NB4 (cell line): ENCODE measurements at places on chromosomes 3 and 15.

- no peak for DNase-seq
These were observed 335.8 kb upstream of the GOLIM4 start for GRCh38 chr3:168431491-168431890.

DNA sequence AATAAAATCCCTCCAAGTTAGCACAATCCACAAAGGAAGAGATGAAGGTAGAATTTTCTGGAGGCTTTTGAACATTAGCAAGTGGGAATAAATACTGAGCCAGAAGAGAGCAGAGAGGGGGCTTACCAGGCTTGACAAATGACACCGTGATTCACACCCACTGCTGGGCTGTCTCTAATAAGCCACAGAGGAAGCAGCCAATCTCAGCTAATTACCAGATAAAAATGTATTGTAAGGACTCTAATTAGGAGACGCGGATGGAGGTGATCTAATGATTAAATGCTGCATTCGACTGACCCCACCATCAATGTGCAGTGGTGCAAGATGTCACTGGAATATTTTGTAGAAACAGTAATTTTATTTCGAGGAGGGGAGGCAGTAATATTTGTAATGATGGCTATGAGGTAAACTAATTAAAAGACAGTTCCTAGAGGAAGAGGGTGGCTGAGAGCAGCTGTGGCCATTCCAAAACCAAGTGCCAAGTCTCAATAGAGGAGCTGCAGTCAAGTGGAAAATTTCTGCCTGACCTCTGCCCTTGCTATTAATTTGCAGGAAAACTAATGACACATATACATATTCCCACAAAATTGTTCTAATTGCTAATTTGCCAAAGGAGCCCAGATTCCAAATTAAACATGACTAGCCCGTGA lies 602.2 kb downstream of the FOXP1 start:
- DNase-seq, result no peak

DNA sequence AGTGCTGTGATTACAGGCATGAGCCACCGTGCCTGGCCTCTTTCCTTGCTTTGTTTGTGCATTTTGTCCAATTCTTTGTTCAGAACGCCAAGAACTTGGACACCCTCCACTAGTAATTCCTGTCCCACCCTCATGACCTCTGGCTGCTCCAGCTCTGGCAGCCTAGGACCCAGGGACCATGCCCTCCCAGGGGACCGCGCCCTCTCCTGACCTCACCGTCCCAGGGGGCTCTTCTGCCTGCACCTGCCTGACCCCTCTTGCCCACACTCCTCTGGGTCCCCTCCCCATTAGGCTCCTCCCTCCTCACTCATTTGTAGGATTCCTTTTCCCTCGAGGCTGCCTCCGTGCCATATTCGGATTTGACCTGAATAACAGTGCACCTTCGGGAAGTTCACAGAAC lies 41.1 kb downstream of the FSD2 start:
- DNase-seq, result no peak

- DNase-seq, result no peak
These were observed 91.0 kb downstream of the TPRG1 start for GRCh38 chr3:189262746-189263145.

DNA sequence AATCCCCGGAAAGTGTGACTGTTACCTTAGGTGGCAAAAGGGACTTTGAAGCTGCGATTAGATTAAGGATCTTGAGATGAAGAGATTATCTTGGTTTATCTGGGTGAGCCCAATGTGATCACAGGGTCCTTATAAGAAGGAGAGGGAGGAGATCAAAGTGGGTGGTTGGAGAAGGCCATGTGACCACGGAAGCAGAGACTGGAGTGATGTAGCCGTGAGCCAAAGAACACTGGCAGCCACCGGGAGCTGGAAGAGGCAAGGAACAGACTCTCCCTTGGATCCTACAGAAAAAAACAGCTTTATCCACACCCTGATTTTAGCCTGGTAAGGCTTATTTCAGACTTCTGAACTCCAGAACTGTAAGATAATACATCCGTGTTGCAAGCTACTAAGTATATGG lies 29.9 kb downstream of the CRABP1 start:
- no peak for DNase-seq

DNA sequence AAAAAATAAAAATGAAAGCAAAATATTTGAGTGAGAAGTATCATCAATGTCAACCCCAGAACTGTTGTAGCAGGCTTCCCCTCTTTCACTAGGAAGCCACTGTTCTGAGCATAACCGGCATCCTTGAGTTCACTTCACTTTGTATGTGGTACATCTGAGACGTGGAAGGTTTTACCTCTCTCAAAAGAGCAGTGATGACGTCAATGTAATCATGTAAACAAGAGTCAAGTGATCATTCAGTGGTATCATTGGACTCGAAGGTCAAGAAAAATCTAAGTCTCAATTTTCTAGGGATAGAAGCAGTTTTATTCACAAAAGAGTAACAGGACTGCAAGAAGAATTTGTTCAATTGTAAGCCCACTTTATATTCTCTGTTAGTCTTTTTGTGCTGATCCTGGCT lies 339.8 kb upstream of the THRB start:
- DNase-seq, result no peak

GRCh38 chr3:26418553-26418952 lies 204.0 kb upstream of the LRRC3B start:
- no peak for DNase-seq

- peak; percentile 11 for DNase-seq
These were observed 424.1 kb upstream of the KCNMB2 start for GRCh38 chr3:178112134-178112533.

- DNase-seq, result no peak
These were observed 1.8 kb upstream of the MYL3 start for GRCh38 chr3:46865031-46865507.

- DNase-seq, result no peak
These were observed 7.5 kb downstream of the P2RY1 start for GRCh38 chr3:152842413-152842812.

DNA sequence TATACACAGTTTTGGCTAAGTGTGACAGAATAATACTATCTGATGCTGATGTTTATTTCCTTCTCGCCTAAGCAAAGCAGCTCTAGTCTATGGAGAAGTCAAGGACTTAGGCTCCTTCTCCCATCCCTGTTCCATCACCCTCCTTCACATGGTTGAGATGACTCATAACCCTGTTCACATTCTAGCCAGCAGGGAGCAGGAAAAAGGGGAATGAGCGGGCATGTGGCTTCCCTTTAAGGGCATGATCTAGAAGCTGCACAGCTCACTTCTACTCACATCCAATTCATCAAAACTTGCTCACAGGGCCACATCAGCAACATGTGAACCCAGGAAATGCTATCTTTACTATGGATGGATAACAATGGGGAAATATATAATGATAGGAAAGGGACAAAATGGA lies 40.9 kb downstream of the CBLB start:
- peak; percentile 22 for DNase-seq
